ENCODE measurements at places on chromosomes 2 and 18. TPM values are rescaled to one million over a fixed set of nuclear protein-coding genes. Genes with fewer than 3 reads are reported as not detected.

DNA sequence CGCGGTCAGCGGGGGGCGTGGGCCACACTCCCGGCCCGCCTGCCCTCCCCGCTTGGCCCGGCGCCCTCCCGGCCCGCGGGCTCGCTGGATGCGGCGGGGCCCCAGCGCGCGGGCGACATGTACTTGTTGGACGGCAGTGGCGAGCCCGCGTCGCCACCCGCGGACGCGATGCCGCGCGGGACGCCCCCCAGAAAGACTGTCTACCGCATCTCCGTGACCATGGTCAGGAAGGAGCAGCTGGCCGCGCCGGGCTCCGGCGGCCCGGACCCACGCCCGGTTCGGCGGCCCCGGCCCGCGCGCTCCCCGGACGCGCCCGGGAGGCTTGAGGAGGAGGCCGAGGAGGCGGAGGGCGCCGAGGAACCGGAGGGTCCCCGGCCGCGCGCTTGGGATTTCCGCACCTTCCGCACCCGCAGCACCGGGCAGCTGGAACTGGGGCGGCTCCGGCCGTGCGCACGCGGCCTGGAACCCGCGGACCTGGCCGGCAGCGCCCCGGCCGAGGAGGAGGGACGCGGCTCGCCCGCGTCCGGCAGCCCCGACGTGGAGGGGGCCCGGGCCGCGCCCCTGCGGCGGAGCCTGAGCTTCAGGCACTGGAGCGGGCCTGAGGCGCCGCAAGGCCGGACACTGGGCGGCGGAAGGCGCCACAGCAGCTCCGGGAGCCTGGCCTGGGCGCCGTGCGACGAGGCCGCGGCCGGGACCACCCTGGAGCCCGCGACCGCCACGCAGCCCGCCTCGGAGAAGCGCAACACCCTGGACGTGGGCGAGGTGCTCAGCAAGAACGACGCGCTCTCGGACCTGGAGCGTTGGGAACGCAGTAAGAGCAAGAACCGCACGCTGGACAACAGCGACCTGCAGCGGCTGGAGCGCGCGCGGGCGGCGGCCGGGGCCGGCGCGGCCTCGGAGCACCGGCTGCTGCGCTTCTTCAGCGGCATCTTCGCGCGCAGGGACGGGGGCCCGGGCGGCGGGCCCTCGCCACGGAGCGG, 176.4 kb downstream of the AGAP1 start:
- DNase-seq, result peak; percentile 92

GRCh38 chr2:128603411-128603924, 284.8 kb upstream of the HS6ST1 start:
- DNase-seq, result no peak

DNA sequence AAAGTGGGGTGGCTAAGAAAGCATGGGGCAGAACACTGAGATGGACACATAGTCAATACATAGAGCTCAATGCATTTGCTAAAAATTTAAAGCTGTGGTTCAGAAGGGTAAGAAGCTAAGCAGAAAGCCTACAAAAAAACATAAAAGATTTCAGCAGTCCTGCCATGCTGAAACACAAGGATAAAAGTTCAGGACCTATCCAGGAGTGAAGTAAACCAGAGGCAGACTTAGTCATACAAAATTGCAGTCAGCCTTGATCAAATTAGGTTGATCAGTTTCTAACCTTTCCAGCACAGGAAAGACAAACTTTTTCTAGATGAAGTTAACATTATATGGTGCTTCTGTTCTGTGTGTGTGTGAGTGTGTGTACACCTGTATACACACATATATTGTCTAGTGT, 120.8 kb upstream of the RBMS1 start:
- DNase-seq, result no peak

Gene EN1
- total RNA-seq, result not detected

- DNase-seq, result no peak
Observed at GRCh38 chr2:16240402-16240801, 300.1 kb downstream of the MYCN start.

- peak; percentile 68 for DNase-seq
Observed at GRCh38 chr2:42794271-42795046, 2.1 kb upstream of the HAAO start.

Gene LRP1B
- total RNA-seq, result not detected

Gene PTPN18
- 4.0 TPM for total RNA-seq

Gene FMNL2
- 99.7 TPM for total RNA-seq

DNA sequence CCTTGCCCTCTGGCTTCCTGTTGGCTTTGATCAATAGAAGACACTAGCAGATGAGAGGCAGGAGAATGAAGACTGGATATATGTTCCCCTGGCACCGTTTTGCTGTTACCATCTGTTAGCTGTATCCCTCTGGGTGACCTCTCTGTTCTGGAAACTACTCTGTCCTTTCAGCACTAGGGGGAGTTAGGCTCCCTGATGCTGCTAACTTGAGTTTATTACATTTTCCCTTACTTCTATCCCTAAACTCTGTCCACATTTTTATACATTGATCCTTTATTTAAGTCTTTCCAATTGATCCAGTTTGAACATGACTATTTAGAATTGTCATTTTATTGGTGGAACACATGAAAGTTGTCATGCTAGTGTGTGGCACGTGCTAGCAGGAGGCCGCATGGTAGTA, 1014.3 kb upstream of the CDH2 start:
- DNase-seq, result peak; percentile 12

Gene TMEM37
- total RNA-seq, result 1.0 TPM

DNA sequence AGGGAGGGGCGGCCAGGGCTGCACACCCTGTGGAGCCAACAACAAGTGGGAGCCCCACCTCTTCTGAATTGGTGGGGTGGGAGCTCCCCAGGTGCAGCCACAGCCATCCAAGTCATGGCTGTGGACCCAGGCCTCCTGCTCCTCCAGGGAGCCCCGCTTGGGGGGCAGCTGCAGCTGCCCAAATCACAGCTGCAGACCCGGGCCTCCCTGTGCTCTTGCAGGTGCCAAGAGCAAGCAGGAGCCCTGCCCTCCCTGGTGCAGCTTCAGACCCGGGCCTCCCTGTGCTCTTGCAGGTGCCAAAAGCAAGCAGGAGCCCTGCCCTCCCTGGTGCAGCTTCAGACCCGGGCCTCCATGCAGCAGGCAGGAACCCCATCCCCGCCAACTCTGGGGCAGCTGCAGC, 46.5 kb upstream of the COX7A2L start:
- DNase-seq, result no peak

- DNase-seq, result peak; percentile 11
Observed at GRCh38 chr2:172742931-172743540, 7.4 kb downstream of the RAPGEF4 start.

DNA sequence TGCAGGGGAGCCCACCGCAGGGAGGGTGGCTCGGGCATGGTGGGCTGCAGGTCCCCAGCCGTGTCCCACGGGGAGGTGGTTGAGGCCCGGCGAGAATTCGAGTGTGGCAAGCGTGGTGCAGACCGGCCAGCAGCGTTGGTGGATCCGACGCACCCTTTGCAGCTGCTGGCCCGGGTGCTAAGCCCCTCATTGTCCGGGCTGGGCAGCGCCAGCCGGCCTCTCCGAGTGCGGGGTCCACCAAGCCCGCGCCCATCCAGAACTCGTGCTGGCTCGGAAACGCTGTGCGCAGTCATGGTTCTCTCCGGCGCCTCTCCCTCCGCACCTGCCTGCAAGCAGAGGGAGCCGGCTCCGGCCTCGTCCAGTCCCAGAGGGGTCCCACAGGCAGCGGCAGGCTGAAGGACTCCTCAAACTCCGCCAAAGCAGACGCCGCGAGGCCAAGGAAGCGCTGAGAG, 177.0 kb upstream of the SLC35G4 start:
- DNase-seq, result no peak

Gene ILKAP
- total RNA-seq, result 24.7 TPM

DNA sequence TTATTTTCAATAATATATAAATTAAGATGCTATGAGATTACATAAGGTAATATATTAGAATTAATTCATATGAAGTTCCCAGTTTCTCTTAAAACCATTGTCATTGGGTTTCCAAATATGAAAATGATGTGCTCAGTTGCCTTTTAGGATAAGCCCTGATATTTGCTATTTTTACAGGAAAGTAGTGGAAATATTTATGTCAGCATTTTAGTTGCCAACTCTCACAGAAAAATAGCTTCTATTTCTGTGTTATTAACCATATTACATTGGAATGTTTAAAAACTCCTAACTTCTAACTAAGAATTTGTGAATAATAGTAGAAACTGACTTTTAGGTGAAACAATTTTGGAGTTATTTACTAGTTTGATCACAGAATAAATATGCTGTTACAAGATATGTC, 74.0 kb downstream of the TMX3 start:
- DNase-seq, result no peak

DNA sequence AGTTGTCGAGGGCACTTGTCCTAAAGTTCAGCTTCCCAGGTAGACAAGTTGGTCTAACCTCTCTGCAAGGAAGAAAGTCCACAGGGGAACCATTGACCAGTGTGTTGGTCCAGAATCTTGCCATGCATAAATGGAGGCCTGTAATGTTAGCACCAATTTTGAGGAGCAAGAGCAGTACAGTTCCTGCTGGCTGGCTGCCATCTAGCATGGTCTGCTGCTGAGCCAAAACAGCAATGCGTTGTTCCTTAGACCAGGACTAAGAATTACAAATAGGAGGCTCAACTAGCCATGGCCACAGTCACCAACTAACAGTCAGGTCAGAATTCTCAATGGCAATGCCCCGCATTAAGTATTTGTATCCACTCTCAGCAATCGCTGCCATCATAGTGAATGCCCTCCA, 72.8 kb upstream of the WIPF1 start:
- no peak for DNase-seq

- no peak for DNase-seq
Observed at GRCh38 chr2:61006486-61007105, 10.9 kb upstream of the PEX13 start.

- no peak for DNase-seq
Observed at GRCh38 chr2:160310118-160310828, 110.2 kb upstream of the ITGB6 start.

Gene TCF7L1
- total RNA-seq, result 1.0 TPM

DNA sequence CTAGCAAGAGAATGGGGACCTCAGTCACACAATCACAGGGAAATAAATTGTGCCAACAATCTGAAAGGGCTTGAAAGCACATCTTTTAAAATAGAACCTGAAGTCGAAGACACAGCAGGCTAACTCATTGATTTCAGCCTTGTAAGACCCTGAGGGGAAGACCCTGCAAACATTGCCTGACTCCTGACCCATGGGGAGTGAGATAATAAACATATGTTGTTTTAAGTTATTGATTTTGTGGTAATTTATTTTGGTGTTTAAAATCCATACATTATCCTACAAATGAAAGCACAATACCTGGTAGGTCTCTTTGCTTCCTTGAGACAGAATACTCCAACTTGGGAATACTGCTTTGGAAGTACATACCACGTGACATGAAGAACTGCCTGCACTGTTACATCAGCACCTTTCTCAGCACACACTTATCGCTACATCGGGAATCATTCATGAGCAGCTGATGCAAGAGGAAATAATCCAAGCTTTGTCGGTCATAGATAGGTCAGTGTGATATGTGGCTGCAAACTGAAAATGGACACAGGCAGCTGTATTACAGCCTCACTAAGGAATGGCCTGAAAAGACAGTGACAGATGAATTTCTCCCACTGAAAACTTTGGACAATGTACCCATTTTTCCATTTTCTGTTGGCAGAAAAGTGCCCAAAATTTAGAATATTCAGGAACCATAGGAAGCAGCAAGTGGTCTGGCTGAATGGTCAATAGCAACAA, 494.5 kb upstream of the MAP2 start:
- DNase-seq, result no peak
